NCI-H2029 (cell line): ENCODE measurements at places on chromosomes 1 and 21.

DNA sequence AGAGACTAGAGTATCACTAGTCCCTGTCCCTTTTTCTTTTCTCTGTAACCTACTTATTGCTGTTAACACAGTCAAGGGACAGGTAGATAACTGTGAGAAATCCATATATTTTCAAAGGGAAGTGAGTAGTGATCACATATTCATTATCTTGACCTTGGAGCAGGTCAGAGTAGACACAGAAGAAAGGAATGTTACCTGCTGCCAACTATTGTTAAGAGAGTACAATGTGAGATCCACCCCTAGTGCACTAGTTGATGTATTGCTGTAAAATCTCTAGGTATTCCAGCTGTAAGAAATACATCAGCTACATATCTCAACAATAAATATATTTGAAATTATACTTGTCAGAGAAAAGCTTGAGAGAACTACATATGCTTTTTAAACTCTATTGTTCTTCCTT, 68.7 kb upstream of the ADGRL2 start:
- DNase-seq: no peak

DNA sequence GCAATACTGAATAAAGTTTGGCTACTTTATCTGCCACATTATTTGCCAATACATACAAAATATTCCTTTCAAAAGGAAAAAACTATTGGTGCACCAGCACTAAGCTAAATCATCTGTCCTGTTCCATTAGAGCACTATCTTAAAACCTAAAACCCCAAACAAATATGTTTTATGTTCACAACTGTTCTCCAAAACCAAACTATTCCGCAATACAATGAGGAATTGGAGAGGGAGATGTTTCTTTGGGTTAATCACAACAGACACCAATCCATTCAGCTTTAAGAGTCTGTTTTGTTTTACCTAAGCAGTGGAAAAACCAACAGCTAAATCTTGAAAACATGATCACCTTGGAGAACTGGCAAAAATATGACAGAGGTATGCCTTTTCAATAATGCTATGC, 85.1 kb downstream of the ZNF644 start:
- no peak for DNase-seq

- no peak for DNase-seq
These were observed 39.0 kb downstream of the SETD4 start for GRCh38 chr21:36021251-36021837.

DNA sequence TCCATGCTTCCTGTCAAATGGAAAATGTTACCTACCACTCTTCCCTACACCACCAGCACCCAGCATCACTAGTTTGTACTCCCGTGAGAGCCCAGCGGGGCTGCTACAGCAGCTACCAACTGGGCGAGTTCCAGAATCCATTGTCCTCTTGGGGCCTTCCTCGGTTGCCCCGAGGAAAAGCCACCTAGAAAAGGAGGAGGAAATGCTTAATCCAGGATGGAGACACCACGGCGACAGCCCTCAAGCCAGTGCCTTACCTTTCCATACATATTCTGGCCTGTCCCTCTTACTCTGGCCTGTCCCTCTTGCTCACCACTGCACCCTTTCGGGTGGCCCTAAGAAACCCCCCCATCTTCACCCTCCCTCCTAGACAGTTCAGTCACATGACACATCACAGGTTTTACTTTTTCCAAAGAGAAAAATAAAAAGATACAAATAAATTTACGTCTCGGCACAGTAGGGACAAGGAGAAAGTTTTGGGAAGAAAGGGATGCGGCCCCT, 478 bp downstream of the RIT1 start:
- DNase-seq: no peak

- no peak for DNase-seq
These were observed 15.1 kb downstream of the PLEKHO1 start for GRCh38 chr1:150164779-150165178.

- peak; percentile 50 for DNase-seq
These were observed 8.3 kb upstream of the RNF19B start for GRCh38 chr1:32972814-32973428.
